ENCODE measurements at places on chromosomes 11 and 22.

- DNase-seq = no peak
Measured at GRCh38 chr11:76665921-76666351, 4.6 kb downstream of the LRRC32 start.

GRCh38 chr11:66488957-66489356 is 8.7 kb downstream of the DPP3 start:
- DNase-seq = no peak

DNA sequence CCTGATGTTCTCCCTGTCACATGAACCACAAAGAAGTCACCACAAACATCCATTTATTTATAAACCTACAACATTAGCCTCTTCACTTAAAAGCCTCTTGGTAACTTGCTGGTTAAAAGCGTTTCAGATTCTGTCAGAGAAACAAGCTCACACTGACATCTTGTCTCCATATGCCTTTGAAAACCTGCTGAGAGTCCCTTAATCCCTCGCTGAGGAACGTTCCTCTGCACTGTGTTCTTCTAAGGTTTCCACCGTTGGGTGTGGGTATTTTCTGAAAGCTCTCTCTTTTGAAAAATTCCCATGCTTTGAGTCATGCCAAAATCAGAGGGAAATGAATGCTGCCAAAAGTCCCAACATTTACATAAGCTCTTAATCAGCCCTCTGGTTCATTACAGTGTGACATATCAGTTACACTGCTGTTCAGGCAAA is 149.8 kb downstream of the CCDC34 start:
- no peak for DNase-seq

GRCh38 chr22:17589810-17590375 is 26.6 kb downstream of the SLC25A18 start:
- no peak for DNase-seq

Data from NCI-H2107 (cell line).